ENCODE measurements at places on chromosomes 4 and X.

- DNase-seq: no peak
Measured at GRCh38 chr4:40283968-40284367, 51.2 kb upstream of the CHRNA9 start.

DNA sequence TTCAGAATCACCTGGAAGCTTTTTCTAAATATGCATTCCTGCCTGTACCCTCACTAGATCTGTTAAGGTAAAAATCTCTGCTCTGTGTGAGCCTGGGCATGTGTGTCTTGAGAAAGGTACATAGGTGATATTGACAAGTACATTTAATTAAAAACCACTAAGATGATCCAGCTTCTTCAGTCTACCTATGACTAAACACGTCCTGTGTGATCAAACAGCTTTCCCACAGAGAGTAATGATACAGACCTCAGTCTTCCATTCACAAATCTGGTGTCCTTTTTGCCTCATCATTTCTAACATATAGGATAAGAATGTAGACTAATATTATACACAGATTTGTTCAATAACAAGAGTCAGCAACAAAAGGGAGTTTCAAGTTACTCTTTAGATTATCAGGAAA is 42.6 kb downstream of the GALNT7 start:
- DNase-seq: no peak

DNA sequence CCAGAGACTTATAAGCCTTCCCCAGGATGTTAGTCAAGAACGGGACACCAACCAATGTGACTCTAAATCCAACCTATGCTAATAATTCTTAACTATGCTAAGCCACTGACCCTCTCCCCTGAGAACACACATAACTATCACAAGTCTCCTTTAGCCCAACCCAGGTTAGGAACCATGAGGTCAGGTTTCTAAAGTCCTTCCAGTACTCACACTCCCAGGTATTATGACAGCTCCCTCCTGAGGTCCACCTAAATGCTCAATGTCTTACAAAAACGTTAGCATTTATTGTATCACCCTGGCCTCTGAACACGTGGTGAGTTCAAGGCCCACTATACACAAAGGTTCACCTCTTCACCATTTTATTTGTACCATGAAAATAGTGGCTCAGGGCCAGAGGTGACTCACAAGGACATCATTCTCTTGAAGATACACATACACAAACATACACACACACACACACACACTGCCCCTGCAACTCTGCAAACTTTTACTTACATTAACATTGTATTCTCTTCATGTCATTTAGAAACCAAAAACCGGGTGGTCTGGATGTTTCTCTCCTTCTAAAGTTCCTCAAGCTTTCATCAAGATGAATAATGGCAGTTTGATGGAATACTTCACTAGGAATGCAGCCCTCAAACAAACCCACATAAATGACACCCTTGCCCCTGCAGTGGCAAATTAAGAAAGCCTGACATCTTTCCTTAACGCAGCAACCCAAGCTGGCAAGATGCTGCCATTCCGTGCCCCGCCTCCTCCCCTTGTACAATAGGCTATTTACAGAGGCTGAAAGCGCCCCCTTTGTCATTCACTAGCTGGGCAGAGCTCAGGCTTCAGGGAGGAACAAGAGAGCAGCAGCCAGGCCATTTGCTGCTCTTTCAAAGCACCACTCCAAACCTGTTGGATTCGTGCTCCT is 17.7 kb downstream of the ACSL1 start:
- DNase-seq: peak; percentile 30

DNA sequence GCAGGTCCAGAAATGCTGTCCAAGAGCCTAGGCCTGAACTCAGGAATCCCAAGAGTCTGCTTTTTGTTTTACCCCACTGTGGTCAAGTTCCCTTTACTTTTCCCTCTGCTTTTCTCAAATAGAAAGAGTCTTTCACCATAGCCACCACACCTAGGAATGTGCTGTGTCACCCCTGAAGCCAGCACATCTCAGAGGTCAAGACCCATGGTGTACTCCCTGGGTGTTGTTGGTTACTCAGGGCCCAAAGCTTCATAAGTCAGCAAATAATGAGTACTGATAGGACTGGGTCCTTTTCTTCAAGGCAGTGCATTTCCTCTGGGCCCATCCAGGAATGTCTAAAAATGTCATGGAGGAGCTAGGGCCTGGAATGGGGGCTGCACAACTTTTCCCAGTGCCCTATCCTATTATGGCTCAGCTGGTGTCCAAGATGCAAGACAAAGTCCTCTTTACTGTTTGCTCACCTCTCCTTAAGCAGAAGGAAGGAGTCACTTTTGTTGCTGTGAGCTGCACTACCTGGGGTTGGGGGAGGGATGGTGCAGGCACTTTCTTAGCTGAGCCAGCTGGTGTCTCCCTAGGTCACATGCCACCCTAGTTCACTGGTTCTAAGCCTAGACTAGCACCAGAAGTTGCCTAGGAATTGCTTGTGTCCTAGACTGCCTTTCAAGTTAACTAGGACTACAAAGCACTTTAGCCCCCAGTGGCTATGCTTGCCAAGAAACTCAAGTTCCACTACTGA is 62.4 kb upstream of the RXFP1 start:
- no peak for DNase-seq

GRCh38 chrX:31546126-31546525 is 474.3 kb upstream of the FTHL17 start:
- no peak for DNase-seq

DNA sequence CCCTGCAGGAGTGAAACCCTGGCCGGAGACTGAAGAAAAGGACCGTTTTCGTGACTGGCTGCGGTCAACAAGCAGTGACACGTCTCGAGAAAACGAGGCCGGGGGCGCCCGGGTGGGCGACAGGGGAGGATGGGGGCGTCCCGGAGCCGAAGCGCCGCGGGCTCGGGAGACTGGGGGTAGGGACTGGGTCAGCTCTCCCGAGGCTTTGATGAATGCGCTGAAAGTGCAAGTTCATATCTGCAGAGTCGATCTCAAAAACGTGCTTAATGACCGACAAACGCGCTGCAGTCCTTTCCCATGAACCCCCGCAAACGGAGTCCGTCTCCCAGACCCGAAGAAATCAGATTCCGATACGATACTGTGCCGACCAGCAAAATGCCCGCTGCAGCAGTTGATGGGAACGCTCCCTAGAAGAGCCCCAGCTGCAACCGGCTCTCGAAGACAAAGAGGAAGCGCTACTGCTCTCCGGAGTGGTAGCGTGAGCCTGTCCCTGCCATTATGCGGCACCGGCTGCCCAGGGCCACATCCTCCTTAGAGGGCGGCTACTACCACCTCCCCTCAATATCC is 806 bp upstream of the CD99L2 start:
- no peak for DNase-seq

All from NCI-H526 (cell line).